ENCODE measurements at places on chromosomes 11 and 22.

GRCh38 chr11:450809-451451 is 851 bp downstream of the PTDSS2 start:
- peak; percentile 80 for DNase-seq

- DNase-seq: peak; percentile 77
Observed at GRCh38 chr22:26835929-26836528, 178.6 kb downstream of the MIAT start.

DNA sequence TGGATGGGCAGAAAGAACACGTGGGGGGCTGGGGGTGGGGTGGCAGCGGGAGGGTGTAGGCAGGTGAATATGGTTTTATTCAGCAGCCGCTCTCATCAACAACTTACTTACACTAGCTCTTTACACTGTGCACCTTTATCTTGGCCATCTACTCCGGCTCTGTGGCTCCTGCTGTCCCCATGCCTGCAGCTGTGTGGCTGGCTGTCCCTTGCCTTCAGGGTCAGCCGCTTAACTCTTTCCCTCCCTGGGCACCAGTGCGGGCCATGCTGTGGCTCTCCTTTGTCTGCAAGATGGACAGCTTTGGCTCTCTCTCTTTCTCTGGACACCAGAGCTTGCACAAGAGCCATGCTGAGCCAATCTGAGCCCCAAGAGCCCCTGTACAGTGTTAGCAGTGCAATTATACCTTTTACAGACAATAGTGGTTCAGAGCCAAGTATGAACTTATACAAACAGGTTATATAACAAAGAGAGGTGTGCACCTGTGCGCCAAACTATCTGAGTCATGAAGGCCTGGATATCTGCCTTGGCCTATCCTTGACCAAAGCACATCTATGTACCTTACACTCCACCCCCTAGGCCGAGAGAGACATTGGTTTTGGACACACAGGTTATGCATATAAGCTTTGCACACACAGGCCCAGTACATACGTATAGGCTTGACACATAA is 94.3 kb upstream of the CTSC start:
- no peak for DNase-seq

GRCh38 chr11:100978442-100978841 is 151.2 kb downstream of the PGR start:
- DNase-seq: no peak

- no peak for DNase-seq
Observed at GRCh38 chr11:28146123-28146751, 38.0 kb downstream of the METTL15 start.

GRCh38 chr11:14587258-14587657 is 56.3 kb upstream of the PDE3B start:
- no peak for DNase-seq

- DNase-seq: no peak
Observed at GRCh38 chr11:112320668-112321067, 60.0 kb upstream of the PLET1 start.

GRCh38 chr11:83927422-83927821 is 641.3 kb upstream of the CCDC90B start:
- no peak for DNase-seq

- no peak for DNase-seq
Observed at GRCh38 chr11:9001736-9002135, 2.1 kb downstream of the NRIP3 start.

DNA sequence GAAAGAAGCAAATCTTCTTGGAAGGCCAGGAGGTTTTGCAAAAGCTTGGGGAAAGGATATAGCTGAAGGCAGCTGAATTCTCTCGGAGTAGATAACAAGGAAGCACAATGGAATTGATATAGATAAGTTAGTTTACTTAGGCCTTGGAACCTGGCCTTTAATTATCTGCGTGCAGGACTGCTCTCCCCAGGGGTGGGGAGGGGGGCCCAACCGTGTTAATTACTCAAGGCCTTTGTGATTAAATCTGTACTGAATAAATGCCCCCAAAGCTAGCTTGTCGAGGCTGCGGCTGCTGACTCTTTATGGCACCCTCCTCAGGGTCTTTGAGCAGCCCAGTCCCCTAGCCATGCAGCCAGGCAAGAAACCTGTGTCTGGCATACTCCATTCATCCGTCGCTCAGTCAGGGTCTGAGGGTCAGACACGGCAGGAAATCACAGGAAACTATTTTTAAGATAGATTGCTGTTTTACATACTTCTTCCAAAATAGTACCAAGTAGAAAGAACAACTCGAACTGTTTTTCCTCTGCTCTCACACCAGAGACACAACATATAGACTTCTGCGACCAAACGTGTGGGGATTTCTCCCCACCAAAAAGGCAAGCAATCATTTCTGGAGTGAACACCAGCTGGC is 36.5 kb downstream of the MS4A2 start:
- DNase-seq: no peak

GRCh38 chr11:125123947-125124617 is 12.7 kb upstream of the TMEM218 start:
- no peak for DNase-seq

DNA sequence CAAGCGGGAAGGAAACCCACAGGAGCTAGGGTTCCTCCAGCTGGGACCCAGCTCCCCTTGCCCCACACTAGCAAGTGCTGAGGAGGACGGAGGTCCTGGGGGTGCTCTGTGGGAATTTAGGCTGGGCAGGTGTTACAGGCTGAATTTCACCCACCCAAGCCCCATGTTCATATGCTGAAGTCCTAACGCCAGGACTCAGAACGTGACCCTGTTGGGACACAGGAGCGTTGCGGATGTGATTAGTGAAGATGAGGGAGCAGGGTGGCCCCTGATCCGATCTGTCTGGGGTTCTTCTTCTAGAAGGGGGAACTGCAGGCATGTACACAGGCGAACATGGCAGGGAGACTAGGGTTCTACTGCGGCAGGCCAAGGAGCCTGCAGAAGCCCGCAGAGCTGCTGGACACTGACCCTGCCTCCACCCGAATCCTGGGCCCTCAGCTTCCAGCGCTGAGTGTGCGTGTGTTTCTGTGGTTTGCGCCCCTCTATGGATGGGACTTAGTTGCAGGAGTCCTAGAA is 103.4 kb upstream of the FGF3 start:
- no peak for DNase-seq

- peak; percentile 64 for DNase-seq
Observed at GRCh38 chr11:11798586-11799438, 43.0 kb upstream of the USP47 start.

DNA sequence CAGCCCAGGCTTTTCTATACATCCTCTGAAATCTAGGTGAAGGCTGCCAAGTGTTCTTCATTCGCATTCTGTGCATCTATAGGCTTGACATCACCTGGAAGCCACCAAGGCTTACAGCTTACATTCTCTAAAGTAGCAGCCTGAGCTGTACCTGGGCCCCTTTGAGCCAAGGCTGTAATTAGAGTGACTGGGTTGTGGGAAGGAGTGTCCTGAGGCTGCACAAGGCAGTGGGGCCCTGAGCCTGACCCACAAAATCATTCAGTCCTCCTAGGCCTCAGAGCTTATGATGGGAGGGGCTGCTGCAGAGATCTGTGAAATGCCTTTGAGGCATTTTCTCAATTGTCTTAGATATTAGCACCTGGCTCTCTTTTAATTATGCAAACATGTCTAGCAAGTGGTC is 33.0 kb upstream of the RDX start:
- DNase-seq: no peak

GRCh38 chr22:29080106-29080975 is 7.5 kb downstream of the KREMEN1 start:
- DNase-seq: no peak

- DNase-seq: no peak
Observed at GRCh38 chr11:97092823-97093222, 703.0 kb downstream of the JRKL start.

GRCh38 chr11:115848080-115848479 is 343.9 kb upstream of the CADM1 start:
- DNase-seq: no peak

GRCh38 chr11:95338430-95338991 is 107.5 kb upstream of the SESN3 start:
- DNase-seq: no peak

GRCh38 chr22:36913427-36914389 is at the start of gene CSF2RB:
TSS of gene CSF2RB (plus strand) at chr22:36913628. CDS start at chr22:36922208, 8,580 bp downstream.
- DNase-seq: no peak

- peak; percentile 60 for DNase-seq
Observed at GRCh38 chr11:18171377-18172000, 1.1 kb upstream of the MRGPRX4 start.

GRCh38 chr22:41621911-41622179 is 750 bp downstream of the XRCC6 start:
- no peak for DNase-seq

DNA sequence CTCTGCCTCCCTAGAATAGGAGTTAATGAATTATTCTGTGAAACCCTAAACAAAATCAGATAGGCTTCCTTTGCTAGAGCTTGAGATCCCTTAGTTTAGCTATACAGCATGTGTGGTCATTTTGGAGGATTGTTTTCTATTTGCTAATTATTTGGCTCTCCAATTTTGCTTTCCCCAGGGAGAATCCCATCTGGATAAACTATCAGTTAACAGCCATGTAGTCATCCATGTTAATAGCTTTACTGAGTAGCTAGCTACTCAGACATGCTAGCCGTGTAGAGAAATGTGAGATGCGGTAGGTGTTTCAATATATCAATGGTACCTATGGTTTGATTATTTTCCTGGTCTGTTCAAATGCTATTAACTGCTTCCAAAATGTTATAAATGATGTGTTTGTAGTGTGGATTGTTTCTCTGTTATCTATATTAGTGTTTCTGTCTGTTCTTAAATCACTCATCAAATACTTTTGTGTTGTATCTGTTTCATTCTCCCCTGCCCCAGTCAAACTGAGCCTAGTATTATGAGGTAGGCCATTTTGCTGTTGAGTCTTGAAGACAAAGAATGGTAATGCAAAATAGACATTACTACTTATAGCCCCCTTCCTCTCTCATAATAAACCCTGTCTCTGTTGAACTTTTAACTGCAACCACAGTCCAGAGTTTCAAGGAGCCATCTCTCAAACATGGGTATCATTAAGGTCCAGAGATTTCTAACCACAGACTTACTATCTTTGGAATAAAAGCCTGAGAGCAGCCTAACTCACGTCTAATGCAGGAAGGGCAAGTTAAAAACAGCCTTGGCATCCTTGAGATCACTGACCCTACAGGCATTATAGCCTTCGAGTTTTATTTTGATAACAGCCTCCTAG is 56.1 kb upstream of the GRAMD1B start:
- DNase-seq: no peak

DNA sequence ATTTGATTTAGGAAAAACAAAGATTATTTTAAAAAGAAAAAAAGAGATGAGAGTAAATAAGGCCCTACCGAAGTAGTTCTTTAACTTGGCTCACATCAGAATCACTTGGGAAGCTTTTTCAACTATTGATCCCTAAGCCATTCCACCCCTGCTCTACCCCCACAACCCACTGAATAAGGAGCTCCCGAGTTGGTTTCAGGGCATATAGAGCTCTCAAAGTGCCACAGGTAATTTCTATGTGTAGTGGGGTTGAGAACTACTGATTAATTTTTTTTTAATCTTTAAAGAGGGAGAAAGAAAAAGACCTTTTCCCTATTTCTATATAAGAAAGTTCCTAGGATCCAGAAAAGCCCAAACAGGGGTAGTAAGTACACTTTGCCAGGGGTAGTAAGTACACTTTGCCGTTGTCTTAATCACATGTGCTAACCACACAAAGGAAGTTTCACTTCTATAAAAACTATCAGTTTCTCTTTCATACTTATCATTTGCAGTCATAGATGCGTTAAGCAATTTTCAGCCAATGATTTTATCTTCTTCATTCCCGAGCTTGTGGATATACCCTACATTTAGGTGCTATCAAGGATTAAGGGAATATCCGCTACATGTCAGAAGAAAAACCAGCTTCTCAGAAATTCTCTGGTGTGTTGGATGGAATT is 108.4 kb upstream of the ZC3H12C start:
- no peak for DNase-seq

DNA sequence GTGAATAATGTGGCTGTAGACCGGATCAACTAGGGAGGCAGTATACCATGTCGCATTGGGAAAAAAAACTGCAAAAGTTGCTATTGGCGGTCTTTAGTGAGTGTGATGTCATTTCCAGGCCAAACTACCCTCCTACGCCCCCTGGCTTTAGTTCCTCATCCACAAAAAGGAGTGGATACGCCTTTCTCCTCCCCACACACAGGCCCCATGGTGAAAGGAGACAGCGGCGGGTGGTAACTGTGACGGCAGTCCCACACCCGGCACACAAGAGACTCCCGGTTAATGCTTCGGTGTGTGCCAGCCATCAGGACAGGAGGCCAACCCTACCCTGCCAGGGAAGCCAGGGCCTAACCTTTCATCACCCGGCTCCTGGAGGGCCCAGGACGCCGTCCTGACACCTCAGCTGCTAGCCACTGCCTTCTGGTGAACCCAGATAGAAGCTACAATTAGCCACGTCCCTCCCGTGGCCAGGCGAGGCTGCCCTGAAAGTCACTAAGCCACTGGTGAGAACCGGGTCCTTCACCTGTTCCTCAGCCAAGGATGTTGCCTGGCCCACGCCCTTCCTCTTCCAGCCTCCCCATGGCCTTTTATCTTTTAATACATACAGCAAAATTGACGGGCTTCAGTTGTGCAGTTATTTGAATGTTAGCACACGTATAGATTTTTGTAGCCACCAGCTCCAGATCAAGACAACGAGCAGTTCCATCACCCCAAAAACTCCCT is 10.8 kb downstream of the TP53I11 start:
- no peak for DNase-seq

- DNase-seq: no peak
Observed at GRCh38 chr11:20278727-20279126, 84.8 kb upstream of the HTATIP2 start.

DNA sequence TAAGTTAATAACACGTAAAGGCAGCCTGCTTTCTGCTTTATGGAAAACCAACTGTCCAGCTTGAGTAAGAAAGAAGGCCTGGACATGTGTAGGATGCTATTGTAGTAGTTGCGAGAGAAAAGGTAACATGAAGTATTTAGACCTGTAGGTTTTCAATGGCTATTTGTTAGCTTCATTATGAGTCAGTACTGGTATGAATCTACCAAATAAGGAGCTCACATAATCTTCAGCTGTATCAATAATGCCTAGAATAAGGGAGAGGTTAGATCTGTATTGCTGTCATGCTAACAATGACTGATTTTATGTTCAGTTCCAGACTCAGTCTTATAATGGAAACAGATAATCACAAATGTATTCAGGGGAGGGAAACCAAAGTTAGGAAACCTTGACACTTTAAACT is 550.3 kb downstream of the CNTN5 start:
- DNase-seq: no peak

DNA sequence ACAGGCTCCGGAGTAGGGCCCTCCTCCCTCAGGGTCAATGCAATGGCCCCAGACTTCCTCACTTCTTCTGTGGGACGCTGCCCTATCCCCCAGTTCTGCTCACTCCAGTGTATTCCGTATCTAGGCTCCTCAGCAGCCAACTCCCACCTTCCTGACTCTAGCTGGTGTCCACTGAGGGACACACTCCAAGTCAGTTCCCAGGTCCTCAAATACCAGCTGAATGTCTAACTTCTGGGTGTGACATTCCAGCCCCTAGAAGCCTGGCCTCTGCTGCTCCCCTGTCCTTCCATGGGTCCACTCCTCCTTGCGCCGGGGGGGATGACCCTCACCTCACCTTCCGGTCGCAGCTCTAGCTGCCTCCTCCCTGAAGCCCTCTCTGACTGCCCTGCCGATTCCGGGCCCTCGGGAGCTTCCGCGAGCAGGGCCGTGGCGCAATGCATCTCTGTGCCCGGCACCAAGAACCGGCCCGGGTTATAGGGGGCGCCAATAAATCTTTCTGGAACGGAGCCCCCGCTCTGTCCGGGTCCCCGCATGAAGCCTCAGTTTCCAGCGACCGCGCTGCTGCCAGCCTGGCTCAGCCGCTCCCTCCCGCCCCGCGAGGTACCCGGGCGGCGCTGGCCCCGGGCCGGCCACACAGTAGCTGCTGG is 15.4 kb downstream of the BAD start:
- peak; percentile 74 for DNase-seq

Measured in ecto neural progenitor cell (in vitro differentiated cells).